Omental fat pad (tissue), 4 donors: ENCODE measurements at places on chromosomes 5 and 9.

DNA sequence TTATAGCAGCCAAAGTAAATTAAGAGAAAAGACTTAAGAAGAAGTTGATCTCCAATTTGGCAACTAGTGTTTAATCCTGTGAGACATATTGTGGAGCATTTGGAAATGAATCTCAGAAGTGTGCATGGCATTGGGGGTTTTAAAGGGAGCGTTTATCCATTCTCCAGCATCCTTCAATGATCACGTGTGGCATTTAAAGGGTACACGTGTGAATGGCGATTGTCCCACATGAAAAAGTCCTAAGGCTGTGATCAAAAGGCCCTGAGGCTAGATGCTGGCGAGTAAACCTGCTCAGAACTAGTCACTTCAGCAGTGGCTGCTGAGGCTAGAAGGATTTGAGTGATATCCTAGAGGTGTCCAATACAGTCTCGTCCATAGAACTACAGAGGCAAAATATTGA is 315.6 kb upstream of the CDH9 start:
- DNase-seq, result no peak

- DNase-seq, result no peak
Measured at GRCh38 chr9:126295936-126296600, 30.6 kb upstream of the MVB12B start.

DNA sequence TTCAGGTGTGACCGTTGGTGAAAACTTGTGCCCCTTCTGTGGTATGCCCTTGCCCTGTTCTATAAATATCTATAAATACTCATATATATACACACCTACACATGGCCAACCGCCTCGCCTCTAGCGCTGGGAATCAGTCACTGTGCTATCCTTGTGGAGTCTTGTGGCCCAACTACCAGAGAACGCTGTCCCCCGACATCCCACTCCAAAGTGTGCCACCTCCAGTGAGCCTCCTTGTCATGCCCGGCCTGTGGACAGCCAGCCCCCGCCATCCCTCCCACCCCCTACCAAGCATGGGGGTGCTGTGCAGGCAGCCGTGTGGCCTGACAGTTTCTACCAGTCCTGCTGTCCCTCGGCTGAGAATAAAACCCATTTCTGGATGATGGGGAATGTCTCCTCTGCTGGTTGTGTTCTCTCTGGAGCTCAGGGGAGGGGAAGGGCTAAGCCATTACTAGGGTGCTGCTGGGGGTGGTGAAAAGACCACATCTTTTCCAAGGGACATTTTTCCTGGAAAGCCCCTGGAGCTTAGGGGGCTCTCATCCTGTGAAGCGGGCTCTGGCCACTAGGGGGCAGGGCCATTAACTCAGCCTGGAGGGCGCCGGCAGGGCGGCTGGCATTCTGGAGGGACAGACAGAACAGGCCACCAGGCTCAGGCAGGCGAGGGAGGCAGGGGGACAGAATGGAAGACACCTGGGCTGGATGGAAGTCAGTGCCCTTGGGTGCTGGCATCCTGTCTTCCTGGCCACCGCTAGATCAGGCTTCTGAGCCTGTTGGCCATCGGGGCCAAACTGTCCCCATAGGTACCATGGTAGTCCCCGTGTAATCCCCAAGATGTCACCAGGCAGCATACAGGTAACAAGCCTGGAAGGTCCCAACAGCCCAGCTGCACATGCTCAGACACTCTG is 20.7 kb downstream of the GOLGA2 start:
- DNase-seq, result peak; percentile 62

DNA sequence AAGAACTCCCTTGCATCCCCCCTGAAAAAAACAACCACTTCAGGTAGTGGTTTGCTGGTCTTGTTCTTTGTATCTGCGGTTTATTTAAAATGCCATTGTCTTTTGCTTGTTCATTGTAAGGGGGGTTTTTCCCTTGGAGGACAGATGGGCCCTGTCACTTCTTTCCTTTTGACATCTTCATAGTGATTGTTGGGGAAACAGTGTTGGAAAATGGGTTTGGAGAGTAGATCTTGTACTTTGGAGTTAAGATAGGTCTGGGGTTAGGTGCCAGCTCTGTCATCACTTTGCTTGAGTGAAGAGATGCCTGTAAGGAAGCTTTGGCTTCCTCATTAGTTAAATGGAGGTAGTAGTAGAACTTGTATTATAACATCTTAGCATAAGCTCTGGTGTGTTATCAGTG is 112.4 kb downstream of the KDM4C start:
- no peak for DNase-seq

DNA sequence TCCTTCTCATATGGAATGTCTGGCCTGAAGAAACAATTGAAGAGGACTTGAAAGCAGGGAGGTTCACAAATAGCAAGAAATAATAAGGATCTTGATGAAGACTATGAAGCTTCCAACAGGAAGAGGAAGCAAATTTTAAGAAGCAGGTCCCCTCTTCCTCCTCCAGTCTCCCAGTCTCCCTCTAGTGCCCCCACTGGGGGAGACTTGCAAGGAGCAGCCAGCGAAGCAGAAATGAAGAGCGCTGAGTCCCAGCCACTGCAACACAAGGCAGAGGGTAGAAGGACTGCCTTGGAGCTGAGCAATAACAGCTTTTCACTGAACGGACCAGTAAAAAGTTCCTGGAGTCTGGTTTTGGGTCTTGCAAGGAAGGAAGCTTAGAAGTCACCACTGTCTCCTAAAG is 32.6 kb upstream of the ACO1 start:
- DNase-seq, result no peak

DNA sequence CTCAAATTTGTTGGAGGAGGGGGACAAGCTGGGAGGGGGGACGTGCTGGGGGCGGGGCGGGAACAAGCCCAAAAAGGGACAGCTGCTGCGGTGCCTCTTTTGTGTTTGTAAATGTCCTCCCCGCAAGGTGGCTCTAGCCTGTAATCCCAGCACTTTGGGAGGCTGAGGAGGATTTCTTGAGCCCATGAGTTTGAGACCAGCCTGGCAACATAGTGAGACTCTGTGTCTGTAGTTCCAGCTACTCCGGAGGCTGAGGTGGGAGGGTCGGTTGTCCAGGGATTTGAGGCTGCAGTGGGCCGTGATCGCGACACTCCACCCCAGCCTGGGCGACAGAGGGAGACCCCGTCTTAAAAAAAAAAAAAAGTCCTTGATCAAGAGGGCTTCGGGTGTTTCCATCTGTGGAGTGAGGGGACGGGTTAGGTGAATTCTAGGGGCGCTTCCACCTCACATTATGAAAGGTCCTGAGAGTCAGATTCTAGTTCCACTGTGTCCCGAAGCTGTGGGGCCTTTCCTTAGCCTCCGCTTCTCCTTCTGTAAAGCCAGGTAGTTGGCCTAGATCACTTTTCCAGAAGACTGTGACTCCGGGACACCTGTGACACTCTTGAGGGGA is 779 bp upstream of the CTNNA1 start:
- no peak for DNase-seq

- DNase-seq, result no peak
Measured at GRCh38 chr5:56617998-56618397, 197.4 kb upstream of the MAP3K1 start.

DNA sequence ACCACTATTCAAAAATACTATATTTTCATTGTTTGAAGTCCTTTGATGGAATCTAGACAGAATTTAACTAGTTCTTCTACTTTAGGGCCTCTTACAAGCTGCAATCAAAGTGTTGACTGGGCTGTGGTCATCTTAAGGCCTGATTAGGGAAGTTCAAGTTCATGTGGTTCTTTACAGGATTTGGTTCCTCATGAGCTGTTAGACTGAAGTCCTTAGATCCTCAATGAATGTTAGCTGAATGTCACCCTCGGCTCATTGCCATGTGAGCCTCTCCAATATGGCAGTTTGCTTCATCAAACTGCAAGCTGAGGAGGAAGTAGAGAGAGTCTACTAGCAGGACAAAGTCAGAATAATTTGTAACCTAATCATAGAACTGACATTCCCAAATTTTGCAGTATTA is 135.1 kb downstream of the CSNK1G3 start:
- no peak for DNase-seq

DNA sequence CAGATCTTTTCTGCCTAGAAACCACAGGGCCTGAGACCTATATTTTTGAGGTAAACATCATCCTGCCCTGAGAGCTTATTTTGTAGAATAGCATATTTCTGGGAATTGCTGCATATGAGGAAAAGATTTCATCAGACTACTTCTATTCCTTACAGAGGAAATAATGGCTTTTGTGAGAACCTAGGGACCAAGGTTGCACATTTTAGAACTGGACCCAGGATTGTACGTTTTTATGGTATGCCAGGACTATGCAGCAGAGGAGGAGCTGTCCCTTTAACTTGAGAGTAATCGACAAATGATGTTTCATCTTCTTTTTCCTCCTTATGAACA is 2.2 kb upstream of the ALDH1A1 start:
- DNase-seq, result no peak
